Stimulated activated CD8-positive, alpha-beta memory T cell treated with anti-CD3 and anti-CD28 coated beads, Interleukin-4, amount 100 ng/mL, for 4 hours (primary cell): ENCODE measurements at places on chromosomes 5 and 9.

- DNase-seq, result no peak
These were observed 56.3 kb downstream of the TSSK1B start for GRCh38 chr5:113378514-113378913.

- DNase-seq, result no peak
These were observed 936.6 kb upstream of the PTPRD start for GRCh38 chr9:11549311-11549794.

- no peak for DNase-seq
These were observed 14.0 kb downstream of the FAM13B start for GRCh38 chr5:138018849-138019248.

- DNase-seq, result no peak
These were observed 140.2 kb downstream of the CEP120 start for GRCh38 chr5:123283031-123283430.

DNA sequence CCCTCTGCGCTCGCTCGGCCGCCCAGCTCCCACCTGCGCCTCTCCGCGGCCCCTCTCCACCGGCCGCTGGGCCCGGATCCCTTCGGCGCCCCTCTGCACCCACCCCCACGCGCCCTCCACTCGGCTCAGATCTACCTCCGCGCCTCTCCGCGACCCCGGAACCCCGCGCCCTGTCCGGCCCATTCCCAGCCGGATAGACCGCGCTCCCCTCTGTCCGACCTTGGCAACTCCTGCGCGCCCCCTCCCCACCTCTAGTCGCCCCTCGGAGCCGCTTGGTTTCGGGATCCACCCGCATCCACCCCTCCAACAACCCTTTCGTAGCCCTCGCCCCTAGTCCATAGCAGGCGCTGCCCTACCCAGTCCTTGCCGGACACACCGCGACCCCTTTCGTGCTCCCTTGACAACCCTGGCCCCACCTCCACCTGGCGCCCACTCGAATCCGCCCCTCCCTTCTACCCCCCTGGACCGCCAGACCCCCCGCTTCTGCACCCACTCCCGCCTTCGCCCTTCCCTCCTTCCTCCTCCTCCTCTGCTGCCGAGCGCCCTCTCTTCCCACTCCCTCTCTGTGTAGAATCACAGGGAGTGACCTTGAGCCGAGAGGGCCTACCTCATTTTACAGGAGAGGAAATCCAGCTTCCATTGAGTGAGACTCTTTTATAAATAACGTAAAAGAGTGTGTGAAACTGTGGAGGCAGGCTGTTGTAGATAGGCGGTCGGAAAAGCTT is 525 bp upstream of the AK3 start:
- DNase-seq, result no peak

- no peak for DNase-seq
These were observed 76.7 kb downstream of the RAB24 start for GRCh38 chr5:177226860-177227259.
